Adipocyte (in vitro differentiated cells): ENCODE measurements at places on chromosomes 7 and 10.

GRCh38 chr10:110613341-110613995, 30.7 kb upstream of the RBM20 start:
- no peak for DNase-seq

GRCh38 chr10:91416339-91416855, 6.3 kb downstream of the HECTD2 start:
- DNase-seq, result no peak

DNA sequence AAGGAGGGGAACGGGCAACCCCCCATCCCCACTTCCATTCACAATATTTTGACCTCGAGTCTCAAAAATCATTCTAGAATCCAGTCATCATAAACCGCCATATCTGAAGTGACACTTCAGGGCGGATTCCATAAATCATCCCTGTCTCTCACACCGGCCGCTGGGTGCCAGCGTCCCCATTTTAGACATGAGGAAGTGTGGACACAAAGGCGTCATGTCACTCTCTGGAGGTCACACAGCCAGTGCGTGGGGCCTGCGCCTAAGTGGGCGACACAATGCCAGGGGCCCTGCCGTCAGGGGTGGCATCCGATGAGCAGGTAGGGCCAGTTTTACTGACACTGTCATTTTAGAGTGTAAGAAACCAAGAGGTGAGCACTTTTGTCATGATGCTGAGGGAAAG, 19.5 kb downstream of the KCNH2 start:
- no peak for DNase-seq

- peak; percentile 80 for DNase-seq
These were observed 77.9 kb downstream of the CCDC71L start for GRCh38 chr7:106583100-106583499.

DNA sequence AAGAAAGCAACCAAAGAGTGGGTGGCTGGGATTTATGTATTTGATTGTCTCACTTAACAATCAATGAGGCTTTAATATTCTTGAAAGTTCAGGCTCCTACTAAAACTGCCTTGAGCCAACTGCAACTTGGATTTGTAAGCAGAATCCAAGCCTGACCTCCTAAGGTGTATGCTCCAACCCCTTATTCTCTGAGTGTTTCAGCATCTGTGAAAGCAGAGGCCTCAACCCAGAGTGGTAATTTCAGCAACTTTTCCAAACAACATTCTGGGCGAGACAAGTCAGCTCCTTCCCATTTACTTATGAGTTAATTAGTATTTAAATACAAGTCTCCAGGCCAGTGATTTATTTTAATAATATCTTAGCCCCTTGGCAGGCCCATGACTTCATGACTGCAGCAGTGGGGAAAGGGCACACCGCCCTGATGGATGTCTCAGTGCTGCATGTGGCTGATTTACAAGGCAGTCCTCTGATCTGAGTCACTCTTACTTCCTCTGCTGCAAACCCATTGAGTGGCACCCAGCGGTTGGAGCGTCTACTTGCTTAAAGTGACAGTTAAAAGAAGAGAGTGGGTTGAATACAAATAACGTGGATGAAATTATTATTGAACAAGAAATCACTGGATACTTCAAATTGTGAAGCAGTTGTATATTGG, 209.1 kb downstream of the TRIL start:
- DNase-seq, result no peak

DNA sequence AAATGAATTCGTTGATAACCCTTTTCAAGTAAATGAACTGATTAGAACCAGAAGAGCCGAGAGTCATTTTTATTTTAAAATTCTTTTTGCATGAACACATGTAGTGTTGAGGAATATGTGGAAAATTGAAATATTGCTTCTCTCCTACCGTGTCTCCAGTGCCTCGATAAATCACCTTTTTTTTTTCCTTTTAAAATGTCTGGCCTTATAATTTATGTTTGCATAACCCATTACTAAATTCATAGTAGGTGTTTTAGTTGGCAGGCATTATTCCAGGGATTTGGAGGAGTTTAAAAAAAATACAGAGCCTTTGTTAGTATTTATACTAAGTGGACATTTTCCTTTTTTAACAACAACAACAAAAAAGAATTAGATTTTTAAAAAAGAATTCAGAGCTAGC, 115.6 kb downstream of the CUX1 start:
- no peak for DNase-seq

GRCh38 chr7:111741811-111742240, 179.5 kb upstream of the IMMP2L start:
- DNase-seq, result peak; percentile 73
